Activated CD4-positive, alpha-beta T cell treated with anti-CD3 and anti-CD28 coated beads for 36 hours (primary cell): ENCODE measurements at places on chromosomes 7 and 10. TPM values are rescaled to one million over a fixed set of nuclear protein-coding genes. Genes with fewer than 3 reads are reported as not detected.

GRCh38 chr7:42144604-42145003 lies 92.4 kb downstream of the GLI3 start:
- H3K27me3 ChIP-seq: peaks cover 6% of the 10 kb centered on the region
- H3K4me1 ChIP-seq: no peaks in the 10 kb centered on the region
- DNase-seq: no peak

The ADRA2A gene
- not detected for total RNA-seq

- H3K4me3 ChIP-seq: no peak overlapping the region
- H3K27ac ChIP-seq: no peak overlapping the region
- peaks cover 3% of the 10 kb centered on the region for H3K27me3 ChIP-seq
- H3K36me3 ChIP-seq: no peaks in the 10 kb centered on the region
- DNase-seq: no peak
- H3K4me1 ChIP-seq: no peaks in the 10 kb centered on the region
These were observed 49.2 kb downstream of the RHOBTB1 start for GRCh38 chr10:60894786-60895185.

The CD36 gene
- total RNA-seq: not detected
